ENCODE measurements at places on chromosomes 3 and 15. TPM values are rescaled to one million over a fixed set of nuclear protein-coding genes. Genes with fewer than 3 reads are reported as not detected.
A peak's percentile ranks its signal among the peaks of the same experiment; 100 is the strongest.

The TEX9 gene
- total RNA-seq = 3.2 TPM

The B3GALNT1 gene
- total RNA-seq = 20.4 TPM

The CELSR3 gene
- 0.22 TPM for total RNA-seq

The GASK1A gene
- 14.6 TPM for total RNA-seq

The CAV3 gene
- total RNA-seq = 282 TPM

The TRAK1 gene
- total RNA-seq = 62.6 TPM

The SUCNR1 gene
- 0.04 TPM for total RNA-seq

GRCh38 chr3:43046583-43046982 is 59.3 kb downstream of the POMGNT2 start:
- no peak overlapping the region for H3K4me3 ChIP-seq
- H3K36me3 ChIP-seq = no peaks in the 10 kb centered on the region
- DNase-seq = no peak
- H3K4me1 ChIP-seq = no peaks in the 10 kb centered on the region

GRCh38 chr3:189570916-189571315 is 60.3 kb upstream of the TP63 start:
- no peak overlapping the region for H3K27ac ChIP-seq
- no peaks in the 10 kb centered on the region for H3K4me1 ChIP-seq
- no peak overlapping the region for H3K4me3 ChIP-seq

- no peak for DNase-seq
- H3K27ac ChIP-seq = peak overlapping the region; percentile 73
- H3K36me3 ChIP-seq = no peaks in the 10 kb centered on the region
Measured at GRCh38 chr3:45123581-45124269, 22.5 kb downstream of the CDCP1 start.

DNA sequence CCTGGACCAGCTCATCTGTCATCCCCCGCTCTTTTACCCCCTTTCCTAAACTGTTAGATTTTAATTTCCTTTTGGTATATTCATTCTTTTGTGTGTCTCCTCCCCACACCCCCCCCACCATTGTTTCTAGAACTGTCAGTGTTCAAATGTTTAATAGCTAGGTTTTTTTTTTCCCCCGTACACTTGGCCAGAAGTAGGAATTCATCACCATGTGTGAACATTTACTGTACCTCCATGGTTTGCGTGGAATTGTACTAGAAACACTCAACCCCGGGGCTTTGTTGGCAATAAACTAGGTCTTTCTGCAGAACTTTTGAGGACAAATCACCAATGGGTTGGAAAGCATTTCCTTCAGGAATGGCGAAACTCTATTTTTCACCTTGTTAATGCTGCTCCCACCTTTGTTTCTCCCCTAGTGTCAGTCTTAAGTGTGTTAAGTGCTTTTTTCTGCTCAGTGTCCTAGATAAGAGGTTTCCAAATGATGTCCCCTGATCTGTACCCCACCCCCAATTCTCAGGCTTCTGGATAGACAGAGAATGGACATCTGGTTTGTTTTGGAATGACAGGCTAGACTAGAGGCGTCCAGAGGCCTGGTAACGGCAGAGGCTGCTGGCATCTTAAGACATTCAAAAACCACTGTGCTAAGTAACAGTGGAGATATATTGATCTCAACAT is 76.8 kb downstream of the SMAD3 start:
- peaks cover 77% of the 10 kb centered on the region for H3K4me1 ChIP-seq
- no peak for DNase-seq
- H3K4me3 ChIP-seq = no peak overlapping the region
- no peaks in the 10 kb centered on the region for H3K27me3 ChIP-seq

- H3K4me1 ChIP-seq = no peaks in the 10 kb centered on the region
- no peak for DNase-seq
- H3K27ac ChIP-seq = no peak overlapping the region
- H3K4me3 ChIP-seq = no peak overlapping the region
- no peaks in the 10 kb centered on the region for H3K27me3 ChIP-seq
Measured at GRCh38 chr3:12060139-12060845, 56.1 kb downstream of the SYN2 start.

DNA sequence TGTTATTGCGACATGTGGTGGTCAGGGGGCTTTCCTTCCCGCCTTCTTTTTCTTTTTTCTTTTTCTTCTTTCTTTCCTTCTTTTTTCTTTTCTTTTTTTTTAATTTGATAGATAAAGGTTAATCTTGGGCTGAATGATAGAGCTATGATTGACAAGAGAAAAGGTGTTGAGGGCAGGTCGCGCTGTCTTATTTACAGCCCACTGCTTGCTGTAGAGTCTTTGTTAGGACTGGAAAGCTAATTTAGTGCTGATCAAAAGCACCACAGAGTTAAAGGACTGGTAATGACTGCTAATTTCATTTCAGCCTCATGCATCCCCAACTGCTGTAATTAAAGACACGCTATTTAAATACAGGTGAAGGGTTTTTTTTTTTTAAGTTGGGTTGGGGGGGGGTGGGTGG is 10.6 kb upstream of the SOX2 start:
- H3K27me3 ChIP-seq = peaks cover 77% of the 10 kb centered on the region
- DNase-seq = no peak
- H3K27ac ChIP-seq = no peak overlapping the region
- H3K4me1 ChIP-seq = peaks cover 16% of the 10 kb centered on the region
- H3K4me3 ChIP-seq = no peak overlapping the region

GRCh38 chr15:100463515-100463914 is 65.2 kb downstream of the CERS3 start:
- H3K27me3 ChIP-seq = no peaks in the 10 kb centered on the region
- DNase-seq = no peak
- no peak overlapping the region for H3K4me3 ChIP-seq
- H3K4me1 ChIP-seq = peaks cover 3% of the 10 kb centered on the region
- no peaks in the 10 kb centered on the region for H3K36me3 ChIP-seq

- no peak for DNase-seq
- H3K4me1 ChIP-seq = peaks cover 2% of the 10 kb centered on the region
- no peaks in the 10 kb centered on the region for H3K27me3 ChIP-seq
Measured at GRCh38 chr15:65821070-65821469, 29.0 kb upstream of the DENND4A start.

DNA sequence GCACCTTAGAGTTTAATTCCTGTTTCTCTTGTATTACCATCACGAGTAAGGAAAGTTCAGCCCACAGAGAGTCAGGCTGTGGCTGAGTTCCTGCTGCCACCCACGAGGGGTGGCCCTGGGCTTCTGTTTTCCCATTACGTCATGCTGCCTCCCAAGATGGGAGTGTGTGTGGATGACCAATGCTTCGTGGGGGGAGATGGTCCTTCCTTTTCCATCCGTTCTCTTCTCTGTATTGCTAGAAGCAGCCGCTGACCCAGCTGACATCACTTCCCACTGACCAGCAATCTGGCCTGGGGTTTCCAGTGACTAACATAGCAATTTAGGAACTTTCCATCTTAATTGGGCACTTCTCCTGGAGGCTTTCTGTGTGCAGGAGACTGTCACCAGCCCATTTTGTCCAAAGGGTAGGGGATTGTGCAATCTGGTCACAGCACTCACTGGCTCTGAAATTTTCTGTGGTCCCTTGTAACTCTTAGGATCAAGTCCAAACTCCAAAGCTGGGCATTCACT is 9.3 kb downstream of the IRAK2 start:
- no peaks in the 10 kb centered on the region for H3K4me1 ChIP-seq
- no peak overlapping the region for H3K4me3 ChIP-seq
- no peaks in the 10 kb centered on the region for H3K36me3 ChIP-seq
- no peaks in the 10 kb centered on the region for H3K27me3 ChIP-seq
- no peak overlapping the region for H3K27ac ChIP-seq
